CD4-positive, alpha-beta T cell treated with Interferon alpha-2 for 1 hour (primary cell): ENCODE measurements at places on chromosomes 4 and X.

GRCh38 chr4:86452422-86452891, 92.6 kb upstream of the MAPK10 start:
- no peak for DNase-seq

- no peak for DNase-seq
These were observed 50.7 kb upstream of the MID1IP1 start for GRCh38 chrX:38750551-38750950.

GRCh38 chr4:88803600-88804096, 106.0 kb upstream of the NAP1L5 start:
- no peak for DNase-seq

- no peak for DNase-seq
These were observed 150.0 kb downstream of the ANAPC10 start for GRCh38 chr4:144948009-144948408.

- no peak for DNase-seq
These were observed 23.4 kb downstream of the L1CAM start for GRCh38 chrX:153862369-153863250.

- DNase-seq: no peak
These were observed 58.6 kb downstream of the SMAD1 start for GRCh38 chr4:145540235-145540634.
